GM23338 (cell line): ENCODE measurements at places on chromosomes 7 and 10. TPM values are rescaled to one million over a fixed set of nuclear protein-coding genes. Genes with fewer than 3 reads are reported as not detected.

The TSPAN13 gene
- total RNA-seq = 27.6 and 28.8 TPM in 2 replicates

The MRC1 gene
- 0.04 TPM in 1 of 2 replicates, not detected in the other for total RNA-seq

The FEZF1 gene
- 1.7 and 2.3 TPM in 2 replicates for total RNA-seq

DNA sequence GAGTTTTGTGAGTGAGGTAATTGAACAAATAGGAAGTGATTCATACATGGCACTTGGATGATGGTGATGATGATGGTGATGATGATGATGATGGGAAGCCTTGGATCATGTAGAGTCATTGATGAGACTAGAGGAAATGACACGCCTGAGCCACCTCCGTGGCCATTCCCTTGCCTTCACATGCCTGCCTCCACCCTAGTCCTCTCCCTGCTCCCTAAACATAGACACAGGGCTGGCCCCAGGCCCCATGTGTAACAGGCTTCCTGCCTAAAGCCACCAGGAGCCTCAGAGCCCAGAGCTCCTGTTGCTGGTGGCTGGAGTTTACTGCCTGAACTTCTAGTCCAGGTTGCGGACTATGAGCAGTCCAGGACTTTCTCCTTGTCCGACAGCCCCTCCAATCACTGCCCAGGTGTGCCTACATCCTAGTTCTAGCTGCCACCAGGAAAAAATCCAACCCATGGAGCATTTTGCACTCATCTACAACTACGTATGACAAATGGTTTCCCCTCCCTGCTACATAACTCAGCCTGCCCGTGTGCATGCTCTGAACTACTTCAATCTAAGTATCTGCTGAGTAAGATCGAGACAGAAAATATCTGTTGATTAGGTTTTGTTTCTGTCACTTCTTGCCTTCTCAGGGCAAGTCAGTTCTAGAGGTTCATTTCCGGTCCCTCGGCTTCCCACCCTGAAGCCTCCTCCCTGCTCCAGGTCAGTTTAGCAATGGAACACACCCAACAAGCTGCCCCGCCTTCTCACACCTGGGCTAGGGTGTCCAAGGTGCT, 35.5 kb upstream of the KDM7A start:
- H3K27ac ChIP-seq = no peak overlapping the region
- no peaks in the 10 kb centered on the region for H3K27me3 ChIP-seq
- H3K4me1 ChIP-seq = no peaks in the 10 kb centered on the region
- no peaks in the 10 kb centered on the region for H3K36me3 ChIP-seq
- no peak overlapping the region for H3K4me3 ChIP-seq

DNA sequence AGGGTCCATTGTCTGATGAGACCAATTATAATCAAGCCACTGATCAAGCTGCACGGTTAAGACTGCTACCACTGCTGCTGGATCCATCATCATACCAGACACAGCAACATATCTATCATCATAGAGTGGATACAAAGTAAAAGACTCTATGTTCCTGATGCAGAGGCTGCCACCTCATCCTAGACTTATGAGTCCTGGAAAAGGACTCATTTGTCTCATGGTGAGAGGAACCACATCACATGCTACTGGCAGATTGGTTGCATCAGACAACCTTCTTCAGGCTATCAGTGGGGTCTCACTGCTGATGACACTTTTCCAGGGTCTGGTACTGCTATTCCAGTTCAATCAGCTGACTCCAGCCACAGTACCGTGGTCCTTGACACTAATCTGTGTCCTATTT, 79.0 kb downstream of the ABI1 start:
- H3K4me3 ChIP-seq = no peak overlapping the region
- H3K36me3 ChIP-seq = no peaks in the 10 kb centered on the region
- no peak for DNase-seq
- H3K27me3 ChIP-seq = no peaks in the 10 kb centered on the region
- peaks cover 31% of the 10 kb centered on the region for H3K4me1 ChIP-seq

DNA sequence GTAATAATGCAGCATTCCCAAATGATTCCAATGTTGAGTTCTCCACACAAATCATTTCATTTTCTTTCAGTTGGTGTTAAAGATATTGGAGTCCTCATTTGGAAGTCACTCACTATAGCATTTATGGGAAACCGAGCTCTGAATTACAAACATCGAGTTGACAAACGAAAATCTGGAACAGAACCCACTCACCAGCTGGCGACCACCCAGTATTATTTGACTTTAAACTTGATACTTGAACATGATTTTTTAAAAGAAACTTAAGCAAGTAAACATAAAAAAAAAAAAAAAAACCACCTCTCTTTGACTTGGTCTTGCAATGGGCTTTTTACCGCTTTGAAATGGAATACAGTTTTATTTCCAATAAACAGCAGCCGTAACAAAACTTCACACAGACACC, 576.6 kb upstream of the C7orf33 start:
- H3K27me3 ChIP-seq = no peaks in the 10 kb centered on the region
- no peaks in the 10 kb centered on the region for H3K36me3 ChIP-seq
- H3K27ac ChIP-seq = no peak overlapping the region
- no peak for DNase-seq
- H3K4me3 ChIP-seq = no peak overlapping the region

DNA sequence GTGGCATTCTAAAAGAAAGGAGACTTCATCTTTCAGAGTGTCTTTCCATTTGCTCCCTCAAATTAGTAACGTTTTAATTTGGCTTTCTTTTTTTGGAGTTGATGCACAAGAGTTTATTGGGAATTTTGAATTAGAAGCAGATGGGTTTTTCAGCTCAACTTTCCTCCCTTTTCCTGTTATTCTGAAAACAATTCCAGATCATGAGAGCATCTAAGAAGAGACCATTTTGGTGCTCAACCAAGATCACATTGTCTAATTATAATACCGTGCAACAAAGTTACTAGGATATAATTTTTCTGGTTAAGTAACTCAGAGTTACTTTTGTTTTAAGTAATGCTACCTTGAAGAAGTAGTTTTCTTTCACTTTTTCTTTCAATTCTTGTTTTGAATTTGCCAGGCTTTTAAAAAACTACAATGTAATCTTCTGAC, 396.6 kb upstream of the KLF6 start:
- no peaks in the 10 kb centered on the region for H3K36me3 ChIP-seq
- H3K27ac ChIP-seq = no peak overlapping the region
- no peak overlapping the region for H3K4me3 ChIP-seq
- no peak for DNase-seq
- H3K27me3 ChIP-seq = no peaks in the 10 kb centered on the region
- H3K4me1 ChIP-seq = no peaks in the 10 kb centered on the region
